ENCODE measurements at places on chromosomes 16 and 17.

- DNase-seq = no peak
Measured at GRCh38 chr16:30358990-30359870, 4.1 kb upstream of the CD2BP2 start.

GRCh38 chr17:59107306-59107670, 608 bp upstream of the TRIM37 start:
- DNase-seq = no peak

DNA sequence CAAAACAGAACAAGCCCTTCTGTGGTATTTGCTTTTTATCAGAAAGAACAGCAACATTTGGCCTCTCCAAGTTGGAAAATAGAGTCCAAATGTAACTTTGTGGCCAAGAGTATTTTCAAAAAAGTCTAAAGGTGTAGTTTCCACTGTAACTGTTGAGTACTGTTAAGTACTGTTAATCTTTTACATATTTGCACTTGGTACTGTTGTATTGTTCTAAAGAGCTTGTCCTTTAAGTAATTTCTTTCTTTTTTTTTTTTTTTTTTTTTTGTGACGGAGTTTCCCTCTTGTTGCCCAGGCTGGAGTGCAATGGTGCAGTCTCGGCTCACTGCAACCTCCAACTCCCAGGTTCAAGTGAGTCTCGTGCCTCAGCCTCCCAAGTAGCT, 21.5 kb downstream of the LDAF1 start:
- DNase-seq = no peak

DNA sequence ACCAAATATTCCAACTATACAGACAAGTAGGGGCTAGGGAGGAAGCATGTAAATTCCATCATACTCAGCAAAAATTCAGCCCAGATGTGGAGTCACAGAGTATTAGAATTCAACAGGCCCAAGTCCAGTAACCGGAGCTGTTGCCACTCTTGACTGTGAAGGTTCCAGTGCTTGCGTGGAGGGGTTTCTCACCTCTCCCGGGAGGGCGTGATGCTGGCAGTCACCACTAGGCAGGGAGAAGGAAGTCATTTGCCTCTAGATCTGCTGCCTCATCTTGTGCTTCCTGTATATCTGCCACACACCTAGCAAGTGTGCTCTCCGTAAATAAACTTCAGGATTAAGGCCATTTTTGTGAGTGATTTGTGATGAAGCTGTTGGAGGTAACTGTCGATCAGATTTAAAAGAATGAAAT, 1.0 kb upstream of the CKLF start:
- peak; percentile 13 for DNase-seq

GRCh38 chr16:15966420-15966819, 17.0 kb downstream of the ABCC1 start:
- DNase-seq = no peak

DNA sequence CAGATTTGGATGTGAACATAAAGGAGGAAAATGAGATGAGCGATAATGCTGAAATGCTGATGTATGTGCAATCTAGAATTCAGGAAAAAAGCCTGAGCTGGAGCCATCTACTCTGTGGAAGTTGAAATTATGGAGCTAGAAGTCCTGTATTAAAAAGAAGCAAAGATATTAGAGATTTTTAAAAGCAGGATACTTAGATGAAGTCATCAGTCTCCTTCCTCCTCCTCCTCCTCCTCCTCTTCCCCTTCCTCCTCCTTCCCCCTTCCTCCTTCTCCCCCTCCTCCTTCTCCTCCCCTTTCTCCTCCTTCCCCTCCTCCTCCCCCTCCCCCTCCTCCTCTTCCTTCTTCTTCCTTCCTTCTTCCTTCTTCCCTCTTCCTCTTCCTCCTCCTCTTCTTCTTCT, 823.8 kb upstream of the CA10 start:
- no peak for DNase-seq

DNA sequence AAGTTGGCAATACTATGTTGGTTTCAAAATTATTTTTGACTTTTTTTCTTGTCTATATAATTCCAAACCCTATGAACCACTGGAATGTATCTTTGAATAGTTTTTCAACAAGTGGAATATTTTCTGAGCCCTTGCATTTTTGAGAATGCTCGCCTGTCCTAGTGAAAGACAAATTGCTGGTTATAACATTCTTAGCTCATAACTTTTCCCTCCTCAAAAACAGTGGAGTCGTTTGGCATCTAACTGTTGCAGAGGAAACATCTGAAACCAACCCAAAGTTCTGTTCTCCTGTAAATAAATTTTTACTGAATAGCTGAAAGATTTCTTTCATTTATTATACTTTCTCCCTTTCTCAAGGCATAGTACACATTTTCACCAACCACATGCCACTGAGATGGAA, 11.3 kb upstream of the COX10 start:
- no peak for DNase-seq

DNA sequence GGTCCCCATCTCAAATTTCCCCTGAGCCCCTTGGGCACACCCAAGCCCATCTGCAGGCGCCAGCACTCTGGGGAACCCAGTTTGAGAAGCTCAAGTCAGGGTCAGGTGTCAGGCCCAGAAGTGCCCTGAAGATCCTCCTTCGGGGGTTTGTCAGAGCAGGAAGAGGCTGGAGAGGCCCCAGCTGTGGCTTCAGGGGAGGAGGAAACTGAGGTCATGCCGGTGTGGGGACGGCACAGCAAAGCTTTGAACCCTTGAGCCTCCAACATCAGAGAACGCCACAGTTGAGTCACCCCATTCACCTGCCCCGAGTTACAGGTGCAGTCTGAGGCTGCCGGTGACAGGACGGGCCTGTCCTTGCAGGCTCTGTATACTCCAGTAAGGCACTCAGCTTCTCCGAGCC, 140.2 kb upstream of the CIBAR2 start:
- no peak for DNase-seq

GRCh38 chr17:71111460-71111859, 942.1 kb downstream of the KCNJ2 start:
- DNase-seq = no peak

DNA sequence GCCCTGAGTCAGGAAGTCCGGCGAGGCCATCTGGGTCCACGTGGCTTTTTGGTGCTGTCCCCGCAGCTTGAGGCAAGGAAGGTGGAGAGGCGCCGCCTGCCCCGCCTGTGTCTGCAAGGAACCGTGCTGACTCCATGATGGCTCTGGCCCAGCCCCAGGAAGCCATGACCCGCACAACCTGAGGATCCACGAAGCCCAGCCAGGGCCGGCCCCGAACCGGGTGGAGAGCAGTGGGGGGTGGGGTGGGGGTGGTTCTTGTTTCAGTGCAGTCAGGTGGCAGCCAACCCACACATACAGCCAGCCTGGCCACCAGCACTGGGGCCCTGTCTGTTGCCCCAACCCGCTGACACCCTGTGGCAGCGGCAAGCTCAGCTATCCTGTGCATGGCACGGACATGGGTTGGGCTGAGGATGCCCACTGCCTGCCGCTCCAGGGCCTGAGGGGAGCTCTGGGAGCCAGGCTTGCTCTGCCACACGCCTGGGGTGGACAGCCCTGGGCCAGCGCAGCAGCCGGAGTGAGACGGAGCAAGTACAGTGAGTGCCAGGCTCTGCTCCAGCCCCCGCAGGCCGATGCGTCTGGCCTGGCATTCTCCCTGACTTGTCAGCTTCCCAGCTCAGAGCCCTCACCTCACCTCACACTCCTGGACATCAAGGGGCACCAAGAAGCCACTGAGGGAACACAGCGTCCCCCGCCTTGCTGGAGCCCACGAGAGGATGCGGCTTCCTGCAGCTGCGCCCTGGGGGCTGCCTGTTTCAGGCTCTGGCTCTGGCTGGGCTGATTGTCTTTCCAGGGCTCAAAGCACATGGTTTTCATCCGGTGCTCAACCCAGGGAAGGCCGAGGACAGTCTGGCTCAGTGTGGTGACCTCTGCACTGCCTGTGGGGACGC, 68.8 kb downstream of the LMF1 start:
- DNase-seq = no peak

DNA sequence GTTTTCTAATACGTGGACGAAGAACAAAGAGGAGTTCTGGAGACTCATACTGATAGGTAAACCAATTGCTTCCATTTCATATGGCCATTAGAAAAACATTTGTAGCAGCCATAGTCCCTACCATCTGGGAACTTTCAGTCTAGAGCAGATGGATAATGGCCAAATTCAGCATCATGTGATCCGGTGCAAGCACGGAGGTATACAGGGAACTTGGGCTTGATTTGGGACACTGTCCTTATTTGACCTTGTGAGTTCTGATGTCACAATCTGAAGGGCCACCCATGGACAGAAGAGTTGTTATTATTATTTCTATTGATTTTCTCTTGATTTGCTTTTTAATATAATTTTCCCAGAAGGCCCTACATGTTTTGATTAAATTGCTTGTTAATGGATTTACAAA, 154.6 kb upstream of the ZNF267 start:
- DNase-seq = no peak

DNA sequence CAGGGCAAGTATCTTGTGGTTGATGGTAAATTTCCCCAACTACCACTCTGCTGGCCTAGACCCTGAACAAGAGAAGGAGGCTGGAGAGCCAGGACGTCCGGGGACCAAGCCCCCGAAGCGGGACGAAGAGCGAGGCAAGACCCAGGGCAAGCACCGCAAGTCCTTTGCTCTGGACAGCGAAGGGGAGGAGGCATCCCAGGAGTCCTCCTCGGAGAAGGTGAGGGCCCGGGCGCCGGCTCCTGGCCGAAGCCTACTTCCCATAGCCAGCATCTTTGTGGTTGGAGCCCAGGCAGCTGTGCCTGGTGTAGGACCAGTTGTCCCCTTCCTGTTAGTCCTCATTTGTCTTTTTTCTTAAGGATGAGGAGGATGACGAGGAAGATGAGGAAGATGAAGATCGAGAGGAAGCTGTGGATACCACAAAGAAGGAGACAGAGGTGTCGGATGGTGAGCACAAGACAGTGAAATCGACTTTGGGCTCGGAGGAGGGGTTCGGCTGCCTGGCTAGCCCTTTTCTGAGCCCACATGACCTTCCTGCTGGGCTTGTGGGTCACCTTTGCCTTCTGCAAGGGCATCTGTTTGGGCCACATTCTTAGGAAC, 11.8 kb downstream of the SETD1A start:
- DNase-seq = no peak

DNA sequence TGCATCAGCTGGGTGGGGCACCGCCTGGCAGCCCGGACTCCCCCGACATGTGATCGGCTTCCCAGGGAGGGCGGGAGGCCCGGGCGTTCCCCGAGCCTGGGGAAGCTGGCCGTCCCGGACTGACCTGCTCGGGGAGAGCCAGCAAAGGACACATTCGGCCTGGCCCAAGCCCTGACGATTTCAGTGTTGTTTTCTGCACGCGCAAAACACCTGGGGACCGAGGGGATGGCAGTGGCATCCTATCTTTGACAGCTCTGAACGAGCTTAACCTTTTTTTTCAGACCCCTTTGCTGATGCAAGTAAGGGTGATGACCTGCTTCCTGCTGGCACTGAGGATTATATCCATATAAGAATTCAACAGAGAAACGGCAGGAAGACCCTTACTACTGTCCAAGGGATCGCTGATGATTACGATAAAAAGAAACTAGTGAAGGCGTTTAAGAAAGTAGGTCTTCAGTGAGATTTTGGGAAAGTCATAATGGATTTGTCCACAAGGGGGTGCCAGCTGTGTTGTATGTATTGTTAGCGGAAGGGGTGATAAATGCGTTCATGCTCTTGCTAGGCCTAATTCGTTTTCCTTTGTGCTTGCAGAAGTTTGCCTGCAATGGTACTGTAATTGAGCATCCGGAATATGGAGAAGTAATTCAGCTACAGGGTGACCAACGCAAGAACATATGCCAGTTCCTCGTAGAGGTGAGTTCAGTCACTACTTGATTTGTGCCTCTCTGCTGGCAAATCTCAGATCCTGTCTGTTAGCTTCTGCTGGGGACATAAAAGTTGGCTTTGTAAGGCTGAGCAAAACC, 1.0 kb downstream of the EIF1 start:
- DNase-seq = no peak

GRCh38 chr17:10233161-10233560, 34.8 kb upstream of the GAS7 start:
- DNase-seq = no peak

GRCh38 chr16:51290442-51291285, 139.6 kb upstream of the SALL1 start:
- no peak for DNase-seq

- DNase-seq = no peak
Measured at GRCh38 chr16:23979441-23979840, 143.7 kb downstream of the PRKCB start.

- no peak for DNase-seq
Measured at GRCh38 chr17:61294777-61295176, 104.9 kb upstream of the TBX2 start.

DNA sequence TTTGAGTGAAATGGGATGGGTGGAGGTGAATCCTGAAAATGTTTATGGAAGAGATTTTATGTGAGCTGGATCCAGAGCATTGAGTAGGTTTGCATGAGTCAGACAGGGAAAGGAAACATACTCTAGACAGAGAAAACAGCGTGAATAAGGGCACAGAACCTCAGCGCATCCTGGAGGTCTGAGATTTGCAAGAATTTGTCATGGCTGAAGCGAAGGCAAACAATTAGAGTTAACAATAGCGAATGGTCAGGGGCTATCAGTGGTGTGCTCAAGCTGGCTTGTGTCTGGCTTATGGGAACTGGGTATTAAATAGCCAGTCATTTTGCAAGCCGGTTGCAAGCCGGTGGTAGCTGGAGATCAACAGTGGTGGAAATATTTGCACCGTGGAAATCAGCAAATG, 36.4 kb downstream of the MAP2K6 start:
- no peak for DNase-seq

- DNase-seq = no peak
Measured at GRCh38 chr17:66040402-66040801, 151.5 kb downstream of the CEP112 start.

DNA sequence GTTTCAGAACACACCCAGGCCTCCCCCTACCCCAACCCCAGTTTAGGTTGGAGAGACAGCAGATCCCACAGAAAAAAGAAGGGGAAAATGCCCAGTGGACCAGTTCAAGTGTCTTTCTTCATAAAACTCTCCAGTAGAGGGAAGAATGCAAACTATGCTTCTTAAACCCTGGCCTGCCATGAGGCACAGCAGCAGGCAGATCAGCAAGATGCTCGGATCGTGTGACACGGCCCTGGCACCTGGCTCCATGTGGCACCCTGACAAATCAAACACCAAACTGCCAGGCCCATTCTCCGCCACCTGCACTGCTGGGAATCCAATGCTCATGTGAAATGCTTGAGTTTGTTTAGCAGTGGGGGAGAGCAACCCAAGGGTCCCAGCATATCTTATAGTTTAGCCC, 166.8 kb downstream of the SOX9 start:
- DNase-seq = no peak

DNA sequence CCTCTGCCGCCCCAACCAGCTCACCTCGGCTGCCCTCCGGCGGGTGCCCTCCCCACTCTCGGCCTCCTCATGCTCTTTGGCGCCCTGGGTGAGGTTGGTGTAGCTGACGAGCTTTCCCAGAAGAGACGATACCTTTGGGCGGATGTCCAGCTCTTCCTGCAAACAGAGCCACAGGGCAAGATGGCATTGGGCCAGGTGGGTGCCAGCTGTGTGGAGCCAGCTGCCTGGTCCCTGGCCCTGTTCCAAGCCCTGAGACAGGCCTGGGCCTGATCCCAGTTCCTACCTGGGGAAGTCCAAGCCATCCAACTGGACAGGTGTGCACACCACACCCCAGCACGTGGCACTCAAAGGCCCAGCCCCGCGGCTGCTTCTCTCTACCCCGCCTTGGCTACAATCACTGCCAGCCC, 6.9 kb downstream of the SLC12A4 start:
- no peak for DNase-seq
